ENCODE measurements at places on chromosomes 7 and 10. TPM values are rescaled to one million over a fixed set of nuclear protein-coding genes. Genes with fewer than 3 reads are reported as not detected.

The KMT2C gene
- 103 TPM for total RNA-seq

GRCh38 chr7:74026903-74027682, 880 bp upstream of the ELN start:
- DNase-seq, result peak; percentile 89

DNA sequence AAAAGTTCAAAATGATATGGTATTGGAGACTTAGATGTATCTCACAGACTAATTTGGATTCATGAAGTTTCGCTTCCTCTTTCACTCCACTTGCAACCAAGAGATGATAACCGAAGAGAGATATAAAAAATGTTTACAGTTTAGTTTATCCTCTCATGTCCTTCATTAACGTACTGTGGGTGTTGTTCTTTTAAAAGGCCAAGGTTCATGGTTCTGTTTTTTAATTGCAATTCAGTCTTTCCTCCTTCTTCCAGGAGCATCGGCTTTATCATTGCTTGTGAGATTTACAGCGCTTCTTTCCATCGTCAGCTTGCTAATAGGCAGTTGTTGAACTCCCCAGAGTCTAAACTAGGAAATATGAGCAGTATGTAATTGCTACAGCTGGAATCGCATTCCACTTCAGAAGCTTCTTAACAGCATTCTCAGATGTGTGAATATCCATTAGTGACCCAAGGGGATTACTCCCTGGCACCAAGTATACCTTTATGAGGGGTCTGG, 75.9 kb upstream of the HGF start:
- DNase-seq, result no peak

The HOXA9 gene
- total RNA-seq, result 13.2 TPM

- no peak for DNase-seq
Observed at GRCh38 chr10:59991661-59992060, 85.3 kb upstream of the CCDC6 start.

The SAP25 gene
- 13.5 TPM for total RNA-seq

GRCh38 chr7:12030116-12030515, 181.0 kb upstream of the TMEM106B start:
- DNase-seq, result no peak

DNA sequence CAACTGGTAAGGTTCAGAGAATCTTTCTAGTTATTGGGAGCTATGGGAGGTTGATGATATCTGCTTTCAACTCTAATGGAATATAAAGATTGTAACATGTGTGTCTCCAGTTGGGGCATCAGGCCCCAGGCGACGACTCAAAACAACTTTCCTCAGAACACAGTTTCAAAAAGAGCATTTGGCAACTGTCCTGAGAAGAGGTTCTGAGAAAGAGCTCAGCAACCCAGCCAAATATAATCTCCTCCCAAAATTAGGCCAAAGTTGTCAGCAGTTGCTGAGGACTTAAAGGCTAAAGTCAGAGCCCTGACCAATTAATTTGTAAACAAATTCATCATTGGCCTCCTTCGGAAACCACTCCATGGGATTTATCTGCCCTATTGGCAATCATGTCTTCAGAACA, 251.1 kb upstream of the NFE2L3 start:
- no peak for DNase-seq

- DNase-seq, result no peak
Observed at GRCh38 chr7:102073931-102074880, 212.5 kb upstream of the SH2B2 start.

The PDK4 gene
- 1.1 TPM for total RNA-seq

The TMEM270 gene
- total RNA-seq, result not detected

GRCh38 chr10:62033125-62033524, 131.6 kb downstream of the ARID5B start:
- DNase-seq, result no peak

GRCh38 chr10:127849921-127850320, 42.8 kb downstream of the CLRN3 start:
- no peak for DNase-seq

DNA sequence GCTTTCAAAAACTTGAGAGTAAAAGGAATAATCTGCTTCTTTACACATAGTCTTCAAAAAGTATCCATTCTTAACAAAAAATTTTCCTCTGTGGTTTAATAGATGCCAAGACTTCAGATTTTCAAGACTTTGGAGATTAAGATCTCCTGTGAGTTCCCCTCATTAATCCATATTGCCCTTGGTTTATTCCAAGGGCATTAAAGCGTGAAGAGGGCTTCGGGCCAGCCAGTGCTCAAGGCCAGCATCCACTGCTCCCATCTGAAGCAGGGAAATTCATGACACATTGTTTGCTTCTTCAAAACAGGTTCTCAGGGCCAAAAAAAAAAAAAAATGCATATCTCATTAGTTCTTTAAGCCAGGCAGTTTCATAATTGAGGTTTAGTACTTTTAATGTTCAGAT, 137.3 kb upstream of the RHOBTB1 start:
- DNase-seq, result no peak

GRCh38 chr7:17939606-17940301, 540 bp downstream of the SNX13 start:
- no peak for DNase-seq

The H2BK1 gene
- total RNA-seq, result not detected

All from mesothelial cell of epicardium (in vitro differentiated cells).